Hepatic stellate cell (primary cell): ENCODE measurements at places on chromosomes 12 and 14.

DNA sequence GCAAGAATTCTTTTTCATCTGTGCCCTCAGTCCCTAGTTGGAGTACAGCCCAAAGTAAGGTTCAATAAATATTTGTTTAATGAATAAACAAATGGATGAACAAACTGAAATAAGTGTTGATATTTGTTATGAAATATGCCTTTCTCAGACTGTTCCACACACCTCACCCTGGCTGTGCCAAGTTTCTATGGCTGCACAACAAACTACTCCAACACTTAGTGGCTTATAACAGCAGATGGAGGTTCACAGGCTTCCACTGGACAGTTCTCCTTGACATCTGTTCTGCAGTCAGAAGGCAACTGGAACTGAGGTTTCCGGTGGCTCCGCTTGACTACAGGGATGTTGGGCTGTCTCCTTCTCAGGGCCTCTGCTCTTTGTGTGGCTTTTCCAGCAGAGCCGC is 197.1 kb downstream of the RGS6 start:
- DNase-seq: no peak

DNA sequence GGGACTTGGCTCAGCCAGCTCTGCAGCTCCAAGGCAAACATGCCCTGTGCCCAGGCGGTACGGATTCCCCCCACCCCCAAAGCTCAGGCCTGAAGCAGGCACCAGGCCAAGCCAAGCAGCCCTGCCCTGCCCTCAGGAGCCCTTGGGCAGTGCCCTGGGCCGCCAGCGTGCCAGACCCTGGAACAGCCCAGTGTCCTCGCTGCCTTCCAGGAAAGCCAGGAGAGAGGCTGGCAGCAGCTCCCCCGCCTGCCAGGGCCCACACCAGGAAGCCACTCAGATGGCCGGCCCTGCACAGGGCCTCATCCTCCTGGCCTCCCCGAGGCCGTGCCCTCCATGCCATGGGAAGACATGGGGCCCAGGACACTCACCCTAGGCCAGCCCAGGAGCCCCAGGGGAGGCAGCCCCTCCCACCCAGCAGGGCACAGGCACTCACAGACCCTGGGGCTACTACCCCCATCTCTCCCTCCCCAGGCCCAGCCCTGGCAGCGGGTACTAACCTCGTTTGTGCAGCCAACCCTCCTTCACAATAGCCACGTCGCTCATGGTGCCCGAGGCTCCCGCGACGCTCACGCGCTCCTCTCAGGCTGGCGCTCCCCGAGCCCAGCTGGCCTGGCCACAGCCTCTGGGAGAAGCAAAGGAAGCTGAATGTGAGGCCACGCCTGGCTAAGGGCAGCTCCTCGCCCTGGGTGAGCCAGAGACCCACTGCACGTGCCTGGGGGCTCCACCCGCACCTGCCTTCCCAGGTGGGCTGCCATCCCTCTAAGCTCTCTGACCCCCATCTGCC is 3.3 kb downstream of the AKT1 start:
- DNase-seq: no peak

GRCh38 chr12:3398196-3398789 is 92.7 kb upstream of the PRMT8 start:
- DNase-seq: no peak

DNA sequence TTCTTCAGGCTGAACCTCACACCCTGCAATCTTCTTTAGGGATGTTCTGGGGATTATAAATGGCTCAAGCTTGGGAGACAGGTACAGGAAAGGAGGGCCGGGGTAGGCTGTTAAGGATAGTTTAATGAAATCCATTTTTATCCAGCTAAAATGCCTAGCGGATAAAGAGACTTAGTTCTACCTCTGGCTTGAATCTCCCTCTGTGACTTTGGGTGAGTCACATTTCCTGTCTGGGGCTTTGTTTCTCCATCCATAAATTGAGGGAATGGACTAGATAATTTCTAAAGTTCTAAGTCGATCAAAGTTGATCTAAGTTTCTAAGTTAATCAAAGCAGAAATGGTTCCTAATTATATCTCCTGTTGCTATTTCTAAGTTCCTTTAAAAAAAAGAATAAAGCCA is 319.6 kb upstream of the E2F7 start:
- DNase-seq: no peak

DNA sequence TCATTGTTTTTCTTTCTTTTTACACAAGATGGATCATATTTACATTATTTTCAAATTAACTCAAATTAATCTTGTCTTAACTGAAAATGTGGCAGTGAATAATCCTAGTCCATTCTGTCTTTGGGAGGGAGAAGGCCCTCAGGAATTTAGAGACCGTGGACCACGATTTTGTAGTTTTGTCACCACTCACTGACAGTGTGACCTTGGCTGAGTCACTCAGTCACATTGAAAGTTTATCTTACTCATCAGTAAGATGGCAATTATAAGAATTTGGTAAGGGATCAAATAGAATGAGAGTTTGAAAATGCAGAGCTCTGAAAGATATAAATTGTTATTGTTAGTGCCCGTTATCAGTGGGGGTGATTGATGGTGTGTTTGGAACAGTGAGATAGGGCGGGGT is 16.4 kb downstream of the FOXJ2 start:
- no peak for DNase-seq

- no peak for DNase-seq
These were observed 82.2 kb downstream of the PPP2R5C start for GRCh38 chr14:101843665-101844064.

DNA sequence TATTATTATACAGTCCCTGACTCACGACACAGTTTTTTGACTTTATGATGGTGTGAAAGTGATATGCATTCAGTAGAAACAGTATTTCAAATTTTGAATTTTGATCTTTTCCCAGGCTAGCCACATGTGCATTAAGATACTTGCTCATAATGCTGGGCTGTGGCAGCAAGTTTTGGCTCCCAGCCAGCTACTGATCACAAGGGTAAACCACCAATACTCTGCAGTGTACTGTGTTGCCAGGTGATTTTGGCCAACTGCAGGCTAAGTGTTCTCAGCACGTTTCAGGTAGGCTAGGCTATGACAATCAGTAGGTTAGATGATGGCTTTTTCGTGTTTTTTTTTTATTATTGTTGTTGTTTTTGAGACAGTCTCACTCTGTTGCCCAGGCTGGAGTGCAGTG is 69.4 kb upstream of the ACTN1 start:
- no peak for DNase-seq
